ENCODE measurements at places on chromosomes 7 and 10.

GRCh38 chr7:32158076-32158475, 87.9 kb upstream of the PDE1C start:
- no peak for DNase-seq

DNA sequence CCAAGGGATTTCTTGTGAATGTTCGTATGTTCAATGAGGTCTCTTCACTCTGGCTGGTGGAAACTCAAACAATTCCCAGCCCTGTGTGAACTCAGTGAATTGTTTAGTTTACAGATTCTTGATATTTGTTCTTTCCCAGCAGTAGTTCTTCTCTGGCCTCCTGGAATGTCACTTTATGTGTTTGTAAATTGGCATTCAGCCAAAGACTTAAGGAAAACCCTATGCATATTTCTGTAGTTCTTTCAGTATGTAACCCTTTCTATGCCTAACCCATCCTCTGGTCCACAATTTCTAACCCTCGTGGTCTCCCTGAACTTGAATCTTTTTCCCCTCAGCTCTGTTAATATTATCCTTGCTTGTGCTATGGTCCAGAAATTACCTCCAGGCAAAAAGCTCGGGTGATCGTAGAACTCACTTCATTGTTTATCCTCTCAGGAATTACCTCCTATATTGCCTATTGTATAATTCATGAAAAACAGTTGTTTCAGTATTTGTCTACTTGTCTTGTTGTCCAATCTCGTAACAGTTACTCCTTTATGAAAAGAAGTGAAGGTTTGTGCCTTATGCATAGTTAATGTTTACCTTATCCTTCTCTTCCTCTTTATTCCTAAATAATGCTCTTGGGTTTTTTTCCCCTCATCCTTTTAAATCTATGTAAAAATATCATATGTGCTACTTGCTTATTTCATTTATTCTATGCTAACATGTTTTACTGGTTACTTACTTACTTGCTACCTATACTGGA, 23.7 kb upstream of the AGR3 start:
- DNase-seq, result no peak

DNA sequence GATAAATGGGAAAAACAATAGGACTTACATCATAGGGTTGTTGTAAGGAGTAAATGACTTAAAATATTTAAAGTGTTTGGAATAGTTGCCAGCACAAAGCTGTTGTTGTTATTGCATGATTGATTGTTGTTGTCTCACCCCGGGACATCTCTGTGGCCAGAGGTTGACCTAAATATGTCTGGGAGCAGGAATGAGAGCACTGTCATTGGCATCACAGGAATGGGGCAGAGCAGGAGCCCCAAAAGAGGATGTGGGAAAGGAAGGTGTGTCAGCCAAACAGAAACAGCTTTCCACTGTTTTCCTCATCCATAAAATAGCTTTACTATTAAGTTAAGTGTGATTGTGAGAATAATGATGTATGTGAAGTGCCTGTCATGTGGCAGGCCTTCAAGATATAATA, 121.6 kb downstream of the TMEM168 start:
- DNase-seq, result no peak

DNA sequence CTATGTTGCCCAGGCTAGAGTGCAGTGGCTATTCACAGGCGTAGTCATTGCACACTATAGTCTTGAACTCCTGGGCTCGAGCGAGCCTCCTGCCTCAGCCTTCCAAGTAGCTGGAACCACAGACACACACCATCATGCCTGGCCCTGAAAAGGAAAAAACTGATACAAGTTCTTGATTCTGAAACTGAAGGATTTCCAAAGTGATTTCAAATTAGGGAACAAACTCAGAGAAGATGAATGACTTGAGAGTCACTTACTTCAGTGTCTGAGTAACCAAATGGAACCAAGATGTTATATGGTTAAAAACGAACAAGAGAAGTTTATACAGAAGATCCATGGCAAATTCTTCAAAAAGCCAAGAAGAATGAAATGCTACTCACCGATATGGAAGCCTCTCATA, 14.4 kb downstream of the CWF19L1 start:
- no peak for DNase-seq

DNA sequence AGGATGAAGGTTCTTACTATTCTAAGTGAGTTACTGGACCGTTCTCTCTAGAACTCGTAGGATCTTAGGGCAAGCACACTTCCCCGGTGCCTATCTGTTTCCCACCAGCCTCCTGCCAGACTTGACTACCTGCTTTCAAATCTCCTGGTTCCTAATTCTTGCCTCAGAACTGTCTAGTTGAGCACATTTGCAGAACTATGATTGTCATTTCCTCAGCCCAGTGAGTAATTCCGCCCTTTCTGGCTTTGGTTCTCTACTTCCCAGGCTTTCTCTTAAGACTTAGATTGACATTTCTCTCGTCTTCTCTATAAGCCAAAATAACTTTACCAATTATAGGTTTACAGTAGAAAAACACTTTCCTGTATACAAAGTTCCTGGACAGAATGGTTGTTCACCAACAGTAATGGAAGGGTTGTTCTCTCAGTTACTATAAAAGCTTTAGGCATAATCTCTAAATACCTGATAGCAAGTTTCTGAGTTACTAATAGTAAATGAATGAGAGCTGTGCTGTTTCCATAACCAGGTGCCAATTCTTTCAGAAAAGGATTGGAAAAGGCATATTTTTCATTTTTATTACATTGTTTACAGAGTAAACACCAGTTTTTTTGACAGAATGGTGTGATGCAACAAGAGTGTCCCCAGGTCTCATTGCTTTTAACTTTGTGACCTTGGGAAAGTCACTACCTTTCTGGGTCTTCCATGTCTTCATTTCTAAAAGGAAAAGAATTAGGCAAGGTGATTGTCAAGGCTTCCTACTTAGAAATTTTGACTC, 41.1 kb downstream of the PLEKHA8 start:
- no peak for DNase-seq

DNA sequence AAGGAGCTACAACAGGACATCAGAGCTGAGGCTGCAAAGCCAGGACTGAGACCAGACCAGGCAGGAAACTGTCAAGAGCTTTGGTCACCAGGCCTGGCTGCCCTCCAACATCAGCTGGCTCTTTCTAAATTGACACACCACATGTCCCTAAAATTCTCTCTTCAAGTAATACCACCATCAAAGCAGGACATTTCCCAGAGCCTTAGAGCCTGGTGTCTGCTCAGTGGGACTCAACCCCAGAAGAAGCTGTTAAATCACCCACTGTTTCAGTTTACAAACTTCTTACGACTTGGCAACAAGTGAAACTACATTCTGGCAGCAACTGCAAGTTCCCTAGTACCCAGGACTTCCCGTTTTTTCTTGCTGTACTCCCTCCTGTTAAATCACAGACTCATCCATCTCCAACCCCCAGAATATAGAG, 3.8 kb upstream of the IL6 start:
- DNase-seq, result no peak

DNA sequence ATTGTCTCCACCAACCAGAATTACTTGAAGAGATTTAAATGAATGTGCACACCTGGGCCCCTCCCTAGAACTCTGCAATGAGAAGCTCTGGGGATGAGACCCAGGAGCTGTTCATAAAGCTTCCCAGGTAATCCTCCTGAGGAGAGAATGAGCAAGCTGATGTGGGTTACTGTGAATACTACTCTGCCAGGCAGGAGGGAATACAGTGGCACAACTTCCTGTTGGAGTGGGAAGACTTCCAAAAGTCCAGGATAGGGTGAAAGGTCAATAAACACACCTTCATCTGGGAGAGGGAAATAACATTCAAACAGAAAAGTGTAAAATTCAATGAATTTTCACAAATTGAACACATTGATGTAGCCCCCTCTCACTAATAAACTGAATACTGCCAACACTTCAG, 351.4 kb downstream of the ABCA13 start:
- DNase-seq, result no peak

- no peak for DNase-seq
Observed at GRCh38 chr7:28064437-28064836, 116.2 kb downstream of the JAZF1 start.

GRCh38 chr7:29216128-29216527, 21.6 kb downstream of the CHN2 start:
- DNase-seq, result no peak

DNA sequence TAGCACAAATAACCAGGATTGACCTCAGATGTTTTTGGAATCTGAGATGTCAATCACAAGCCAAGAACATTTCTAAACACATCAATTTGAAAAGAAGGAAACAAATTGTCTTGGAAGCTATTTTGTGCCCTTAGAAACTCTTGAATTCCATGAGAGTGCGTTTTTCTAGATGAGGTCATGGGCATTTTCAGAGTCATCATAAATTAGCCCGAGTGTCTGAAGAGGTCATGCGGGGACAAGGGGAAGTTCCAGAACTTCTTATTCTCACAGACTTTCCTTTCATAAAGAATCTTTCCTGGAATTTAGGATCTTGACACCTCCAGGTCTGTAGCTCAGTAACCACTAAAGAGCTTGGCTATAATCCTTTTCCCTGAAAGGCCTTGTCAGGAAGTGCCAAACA, 28.2 kb downstream of the IL2RA start:
- DNase-seq, result no peak

DNA sequence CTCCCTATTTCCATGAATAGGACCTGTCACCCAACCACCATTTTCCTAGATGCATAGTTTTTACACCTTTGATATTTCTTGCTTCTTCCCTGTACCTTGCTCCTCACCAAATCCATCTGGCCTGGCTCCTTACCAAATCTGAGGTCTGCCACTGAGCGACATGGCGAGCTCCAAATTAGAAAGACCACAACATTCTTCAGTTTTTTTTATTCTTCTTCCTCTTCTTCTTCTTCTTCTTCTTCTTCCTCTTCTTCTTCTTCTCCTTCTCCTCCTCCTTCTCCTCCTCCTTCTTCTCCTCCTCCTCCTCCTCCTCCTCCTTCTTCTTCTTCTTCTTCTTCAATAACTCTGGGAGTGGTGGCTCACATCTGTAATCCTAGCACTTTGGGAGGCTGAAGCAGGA, 7.1 kb downstream of the CPED1 start:
- no peak for DNase-seq

DNA sequence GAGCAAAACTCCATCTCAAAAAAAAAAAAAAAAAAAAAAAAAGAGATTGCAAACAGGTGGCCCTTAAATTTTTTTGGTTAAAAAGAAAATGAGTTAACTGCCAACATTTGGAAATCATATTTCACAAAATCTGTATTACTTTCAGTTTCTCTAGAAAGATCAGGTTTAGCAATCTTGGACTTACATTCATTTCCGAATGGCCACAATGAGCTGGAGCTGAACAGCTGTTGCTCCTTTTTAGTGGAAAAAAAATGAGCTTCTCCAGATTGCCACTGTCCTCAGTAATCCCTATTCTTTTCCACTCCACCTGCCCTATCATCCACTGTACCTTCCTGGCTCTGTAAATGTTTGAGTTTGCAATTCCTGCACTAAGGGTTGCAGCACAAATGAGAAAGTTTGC, 43.6 kb downstream of the RAB11FIP2 start:
- DNase-seq, result no peak

GRCh38 chr10:91512458-91512857, 102.3 kb downstream of the HECTD2 start:
- no peak for DNase-seq

DNA sequence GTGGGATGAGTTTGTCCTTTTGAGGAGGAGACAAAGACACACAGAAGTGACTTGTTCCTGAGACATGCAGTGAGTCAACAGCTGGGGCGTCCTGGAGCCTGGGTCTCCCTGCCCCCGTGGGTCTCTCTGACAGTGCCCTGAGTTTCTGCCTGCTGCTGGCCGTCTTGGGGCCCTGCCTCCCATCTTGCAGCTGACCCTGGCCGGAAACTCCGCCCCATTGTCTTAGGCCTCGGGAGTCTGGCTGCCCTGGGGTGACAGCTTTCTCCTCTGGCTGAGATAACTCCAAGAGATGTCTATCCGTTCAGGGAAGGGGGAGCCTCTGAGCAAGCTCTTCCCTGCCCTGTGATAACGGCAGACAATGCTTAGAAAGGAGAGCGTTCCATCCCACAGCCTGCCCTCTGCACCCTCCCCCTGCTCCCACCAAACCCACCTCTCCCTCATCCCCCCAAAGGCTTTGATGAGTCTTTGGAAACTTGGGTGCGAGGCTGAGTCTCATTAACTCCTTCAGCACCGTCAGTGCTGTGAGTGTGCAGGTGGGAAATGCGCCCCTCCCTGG, 69.5 kb upstream of the PODXL start:
- DNase-seq, result no peak

GRCh38 chr7:150450491-150451001, at the start of gene GIMAP8:
TSS of gene GIMAP8 (plus strand) at chr7:150450630. CDS start at chr7:150466699, 16,069 bp downstream.
- no peak for DNase-seq

- DNase-seq, result no peak
Observed at GRCh38 chr7:157729566-157729965, 392.8 kb downstream of the DNAJB6 start.

GRCh38 chr7:42400961-42401360, 164.0 kb upstream of the GLI3 start:
- DNase-seq, result no peak
